ENCODE measurements at places on chromosomes 3 and 15. TPM values are rescaled to one million over a fixed set of nuclear protein-coding genes. Genes with fewer than 3 reads are reported as not detected.

The DNASE1L3 gene
- total RNA-seq: not detected

The SEMA3G gene
- total RNA-seq: 0.26 TPM

The NRROS gene
- total RNA-seq: not detected

DNA sequence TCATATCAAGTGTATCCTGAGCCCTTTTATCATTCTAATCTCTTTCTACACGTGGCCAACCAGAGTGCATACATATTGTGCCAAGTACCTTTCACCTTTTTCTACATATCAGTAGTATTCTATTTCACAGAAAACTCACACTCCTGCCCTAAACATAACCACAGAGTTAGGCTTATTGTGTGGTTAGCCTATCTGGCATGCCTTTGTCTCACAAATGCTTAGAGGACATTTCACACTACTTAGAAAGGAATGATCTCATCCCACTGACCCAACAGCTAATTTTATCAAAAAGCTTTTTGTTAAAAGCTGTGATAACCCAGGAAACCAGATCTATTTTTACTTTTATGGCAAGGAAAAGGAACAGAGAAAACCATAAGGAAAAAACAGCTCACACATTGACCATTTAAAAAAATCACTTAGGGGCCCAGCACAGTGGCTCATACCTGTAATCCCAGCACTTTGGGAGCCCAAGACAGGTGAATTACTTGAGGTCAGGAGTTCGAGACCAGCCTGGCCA is 17.8 kb upstream of the MAP4 start:
- peak; percentile 97 for DNase-seq
- no peak overlapping the region for H3K4me3 ChIP-seq
- no peaks in the 10 kb centered on the region for H3K36me3 ChIP-seq
- no peaks in the 10 kb centered on the region for H3K27me3 ChIP-seq
- peak overlapping the region; percentile 79 for H3K27ac ChIP-seq

- H3K27ac ChIP-seq: peak overlapping the region; percentile 80
- H3K36me3 ChIP-seq: no peaks in the 10 kb centered on the region
- H3K4me1 ChIP-seq: peaks cover 17% of the 10 kb centered on the region
- H3K27me3 ChIP-seq: no peaks in the 10 kb centered on the region
- DNase-seq: peak; percentile 60
These were observed 25.8 kb downstream of the SPSB4 start for GRCh38 chr3:141076797-141077571.

DNA sequence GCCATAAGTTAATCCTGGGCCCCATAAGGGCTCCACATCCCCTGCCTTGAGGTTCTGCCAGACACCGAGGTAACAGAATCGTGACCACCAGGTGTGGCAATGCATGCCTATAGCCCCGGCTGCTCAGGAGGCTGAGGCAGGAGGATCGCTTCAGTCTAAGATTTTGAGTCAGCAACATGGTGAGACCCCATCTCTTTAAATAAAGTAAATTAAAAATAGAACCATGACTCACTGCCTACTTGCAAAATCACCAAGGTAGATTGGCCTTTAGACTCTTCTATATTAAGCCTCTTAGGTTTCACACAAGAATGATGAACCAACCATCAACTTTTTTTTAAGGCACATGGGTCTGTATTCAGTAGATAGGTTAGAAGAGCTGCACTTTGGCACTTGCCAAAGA is 9.7 kb downstream of the WDR5B start:
- peaks cover 11% of the 10 kb centered on the region for H3K36me3 ChIP-seq
- H3K27ac ChIP-seq: no peak overlapping the region
- H3K4me1 ChIP-seq: peaks cover 9% of the 10 kb centered on the region
- H3K27me3 ChIP-seq: no peaks in the 10 kb centered on the region
- H3K4me3 ChIP-seq: no peak overlapping the region

DNA sequence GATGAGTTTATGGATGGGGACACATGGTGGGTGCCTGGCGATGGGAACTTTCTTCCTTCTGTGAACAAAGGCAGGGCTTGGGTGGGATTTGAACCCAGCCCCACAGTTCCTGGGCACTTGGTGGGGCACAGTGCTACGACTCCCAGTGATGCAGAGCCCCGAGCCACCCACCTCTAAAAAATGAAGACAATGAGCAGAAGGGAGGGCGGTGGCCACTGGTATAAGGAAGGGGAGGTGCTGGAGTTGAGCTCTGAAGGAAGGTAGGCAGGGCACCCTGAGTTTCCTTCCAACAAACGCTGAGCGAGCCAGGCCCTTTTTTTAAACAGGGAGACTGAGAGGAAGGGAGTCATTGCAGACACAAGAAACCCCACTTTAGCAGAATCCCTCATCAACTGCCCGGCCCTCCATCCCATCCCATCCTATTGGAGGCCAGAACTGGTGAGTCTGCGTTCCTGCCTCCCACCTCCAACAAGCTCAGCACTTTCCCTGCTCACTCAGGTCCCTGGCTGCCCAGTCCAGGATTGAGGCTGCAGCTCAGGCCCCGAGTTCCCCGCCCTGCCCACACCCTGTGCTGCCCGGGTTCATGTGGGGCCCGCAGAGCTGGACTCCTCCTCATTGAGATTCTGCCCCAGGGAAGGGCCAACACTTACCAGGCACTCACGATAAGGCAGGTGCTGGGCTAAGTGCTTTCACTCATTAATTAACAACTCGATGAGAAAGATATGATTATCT is 57.3 kb downstream of the LINGO1 start:
- no peak overlapping the region for H3K4me3 ChIP-seq
- no peak for DNase-seq
- H3K4me1 ChIP-seq: no peaks in the 10 kb centered on the region
